ENCODE measurements at places on chromosomes 3 and 15.

DNA sequence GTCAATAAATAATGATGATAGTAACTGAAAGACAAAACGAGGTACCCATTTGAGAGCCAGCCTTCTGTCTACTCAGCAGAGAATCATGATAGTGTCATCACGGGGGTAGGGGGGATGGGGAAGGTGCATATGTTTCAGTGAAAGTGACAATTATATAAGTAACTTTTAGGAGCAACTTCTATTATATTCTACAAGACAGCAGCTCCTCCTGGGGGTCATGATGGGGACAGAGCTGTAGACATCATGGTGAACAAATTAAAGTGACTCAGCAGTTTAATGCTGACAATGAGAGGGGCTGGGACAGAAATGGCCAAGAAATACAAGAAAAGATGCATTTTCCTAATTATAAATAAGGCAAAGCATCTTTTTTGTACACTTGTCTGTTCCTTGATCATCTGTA is 11.8 kb downstream of the CAPN3 start:
- no peak for DNase-seq

- no peak for DNase-seq
These were observed 588.8 kb downstream of the MAGI1 start for GRCh38 chr3:65449841-65450428.

GRCh38 chr3:141306922-141307321 is 61.4 kb upstream of the ZBTB38 start:
- DNase-seq, result no peak

GRCh38 chr15:98728082-98728810 is 79.9 kb downstream of the IGF1R start:
- no peak for DNase-seq

DNA sequence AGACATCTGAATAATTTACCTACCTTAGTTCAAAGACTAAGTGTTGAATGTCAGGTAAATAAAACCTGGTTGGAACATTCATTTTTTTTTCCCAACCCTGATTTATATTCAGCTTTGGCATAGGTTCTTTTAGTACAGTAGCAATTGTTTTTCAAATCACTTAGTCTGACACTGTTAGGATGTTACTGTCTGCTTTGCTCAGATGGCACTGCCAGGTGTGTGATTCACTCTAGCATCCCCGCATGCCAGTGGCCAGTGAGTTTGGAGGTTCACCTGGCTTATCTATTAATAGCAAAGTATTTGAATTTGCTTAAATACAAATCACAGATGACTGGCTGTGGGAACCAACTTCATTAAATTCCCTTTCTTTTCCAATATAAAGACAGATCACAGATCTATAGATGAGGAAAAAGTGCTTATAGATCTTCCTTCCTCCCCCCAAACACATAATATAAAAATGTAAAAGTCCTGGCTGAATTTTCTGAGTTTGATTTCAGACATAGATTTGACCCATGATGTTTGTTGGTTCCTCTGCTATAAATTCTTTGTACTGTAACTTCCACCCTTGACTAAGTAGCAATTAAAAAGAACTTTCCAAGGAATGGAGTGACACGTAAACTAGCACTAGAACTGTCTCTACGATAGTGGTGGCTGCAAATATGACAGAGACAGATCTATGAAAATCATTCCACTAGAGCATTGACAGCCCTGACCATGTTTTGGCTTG is 3.9 kb downstream of the THBS1 start:
- DNase-seq, result no peak

DNA sequence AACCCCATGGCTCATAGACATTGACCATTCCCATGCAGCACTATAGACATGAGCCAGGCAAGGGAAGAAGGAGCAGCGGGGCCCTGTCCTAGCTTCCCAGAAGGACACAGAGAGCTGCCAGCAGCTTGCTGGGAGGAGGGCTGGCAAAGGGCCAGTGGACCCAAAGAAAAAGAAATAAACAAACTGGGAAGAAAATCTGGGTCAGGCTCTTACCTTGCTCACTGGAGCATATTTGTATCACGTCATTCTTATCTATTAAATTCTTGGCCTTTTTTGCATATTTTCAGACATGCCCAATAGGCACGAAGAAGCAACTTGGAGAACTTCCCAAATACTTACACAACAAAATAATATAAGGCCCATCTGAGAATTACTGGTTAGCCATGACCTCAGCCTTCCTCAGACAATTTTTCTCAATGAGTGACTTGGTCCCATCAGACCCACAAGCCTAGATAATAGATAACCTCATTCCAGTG is 28.4 kb downstream of the RASGRP1 start:
- DNase-seq, result no peak

DNA sequence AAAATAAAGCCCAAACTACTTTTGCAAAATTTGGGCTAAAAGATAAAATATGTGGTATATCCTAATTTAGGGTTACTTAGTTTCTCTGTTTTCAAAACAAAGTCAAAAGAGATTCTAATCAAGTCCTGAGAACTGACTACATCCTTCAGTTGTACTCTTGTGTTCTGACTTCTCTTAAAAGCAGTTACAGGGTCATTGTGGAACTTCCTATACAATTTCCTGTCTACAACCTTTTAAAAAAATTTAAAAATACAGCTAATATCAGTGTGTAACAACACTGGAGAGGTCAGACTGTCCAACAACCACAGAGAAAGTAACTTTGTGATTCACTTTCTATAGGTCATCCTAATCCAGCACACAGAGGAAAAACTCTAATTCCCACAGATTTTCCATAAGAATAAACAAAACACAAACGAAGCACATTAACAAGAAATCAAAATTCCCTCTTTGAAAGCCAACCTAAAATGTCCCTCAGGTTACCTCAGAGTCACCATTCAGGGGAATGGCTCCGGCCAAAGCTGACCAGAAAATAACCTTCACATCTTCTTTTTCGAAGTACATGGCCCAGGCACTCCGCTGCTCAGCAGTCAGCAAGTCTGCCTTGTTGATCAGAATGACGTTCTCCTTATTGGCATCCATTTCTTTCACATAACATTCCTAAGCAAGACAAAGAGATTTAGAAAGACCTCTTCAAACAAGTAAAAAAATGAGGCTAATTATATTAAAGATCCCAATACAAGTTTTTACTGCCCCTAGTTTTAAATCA is 13.3 kb downstream of the LSG1 start:
- DNase-seq, result no peak

- DNase-seq, result no peak
These were observed 47.4 kb downstream of the FSIP1 start for GRCh38 chr15:39735120-39735717.

DNA sequence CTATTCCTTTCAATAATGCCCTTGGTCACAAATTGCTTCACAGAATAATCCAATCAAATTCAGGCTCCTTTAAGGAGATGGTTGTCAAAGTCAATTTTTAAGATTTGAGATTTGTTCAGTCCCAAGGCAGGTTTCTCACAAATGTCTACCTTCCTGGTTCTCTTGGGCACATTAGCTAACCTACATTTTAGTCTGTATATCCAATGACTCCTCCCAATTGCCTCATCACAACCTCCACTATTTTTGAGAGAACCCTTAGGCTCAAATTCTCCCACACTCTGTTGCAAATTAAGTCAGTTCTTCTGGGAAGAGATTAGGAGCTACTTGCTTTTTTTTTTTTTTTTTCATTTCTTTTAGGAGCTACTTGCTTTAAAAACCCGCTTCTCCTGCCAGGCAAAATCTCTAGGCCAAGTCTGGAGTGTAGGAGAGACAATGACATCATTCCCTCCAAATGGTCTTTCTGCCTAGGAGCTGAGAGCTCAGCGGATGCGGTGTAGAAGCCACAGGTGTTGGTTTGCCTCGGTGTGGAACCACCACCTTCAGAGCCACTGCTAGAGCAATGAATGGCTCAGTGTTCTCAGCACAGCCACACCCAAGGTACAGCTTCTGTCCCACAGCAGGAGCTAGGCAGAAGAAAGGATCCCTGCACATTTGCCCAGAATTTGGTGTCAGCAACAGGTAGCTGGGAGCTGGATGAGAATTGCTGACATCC is 10.0 kb upstream of the INO80 start:
- no peak for DNase-seq

DNA sequence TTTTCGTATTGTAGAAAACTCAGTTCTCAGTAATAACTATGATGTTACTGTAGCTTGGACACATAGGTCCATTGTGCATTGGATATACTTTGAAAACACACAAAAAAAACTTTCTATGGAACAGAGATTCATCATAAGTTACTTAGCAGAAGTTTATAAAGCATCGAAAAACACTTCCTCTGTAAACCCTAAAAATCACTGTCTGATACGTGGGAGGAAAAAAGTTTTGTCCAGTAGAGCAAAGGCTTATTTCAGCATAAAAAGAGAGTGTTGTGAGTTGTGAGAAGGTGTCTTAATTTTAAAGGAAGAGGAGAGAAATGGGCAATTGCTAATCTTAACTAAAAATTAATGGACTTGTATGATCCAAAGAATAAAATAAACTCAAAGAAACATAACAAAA is 64.8 kb downstream of the OSTN start:
- DNase-seq, result no peak

DNA sequence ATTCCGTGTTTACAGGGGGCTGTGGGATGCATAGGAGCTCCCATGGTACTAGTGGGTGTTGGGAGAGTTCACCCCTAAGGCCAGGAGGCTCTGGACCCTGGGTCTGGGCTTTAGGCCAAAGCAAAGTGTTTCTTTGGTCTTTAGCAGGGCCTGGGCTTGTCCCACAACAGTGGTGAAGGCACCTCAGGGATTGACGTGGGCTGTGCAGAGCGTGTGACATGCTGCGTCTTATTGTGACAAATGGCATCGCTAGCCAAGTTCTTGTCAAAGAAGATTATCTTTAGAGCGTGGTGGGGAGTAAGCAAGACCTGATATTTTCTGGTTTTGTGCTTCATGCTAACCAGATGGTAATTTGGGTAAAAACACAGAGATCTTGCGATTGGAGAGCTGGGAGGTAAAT is 170.1 kb downstream of the APBA2 start:
- no peak for DNase-seq

- DNase-seq, result no peak
These were observed 133.5 kb downstream of the KCNMB2 start for GRCh38 chr3:178669758-178670157.

DNA sequence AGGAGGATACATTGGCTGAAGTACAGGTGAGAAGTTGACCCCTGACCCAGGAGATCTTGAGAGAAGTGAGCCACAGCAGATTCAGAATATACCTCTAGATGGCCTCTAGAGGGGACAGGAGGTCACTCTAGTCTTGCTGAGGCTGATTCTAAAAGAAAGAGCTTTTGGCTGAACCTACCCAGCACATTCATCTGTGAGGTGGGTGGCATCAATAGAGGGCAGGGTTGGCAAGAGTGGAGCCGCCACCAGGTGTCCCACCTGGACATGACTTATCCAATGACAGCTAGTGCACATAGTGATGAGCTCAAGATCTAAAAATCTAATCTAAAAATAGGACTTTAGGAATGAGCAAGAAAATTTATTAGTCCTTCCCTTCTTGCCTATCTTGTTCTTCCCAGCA is 51.6 kb downstream of the CYP19A1 start:
- DNase-seq, result no peak

- no peak for DNase-seq
These were observed 19.0 kb downstream of the PDHB start for GRCh38 chr3:58414538-58415197.

DNA sequence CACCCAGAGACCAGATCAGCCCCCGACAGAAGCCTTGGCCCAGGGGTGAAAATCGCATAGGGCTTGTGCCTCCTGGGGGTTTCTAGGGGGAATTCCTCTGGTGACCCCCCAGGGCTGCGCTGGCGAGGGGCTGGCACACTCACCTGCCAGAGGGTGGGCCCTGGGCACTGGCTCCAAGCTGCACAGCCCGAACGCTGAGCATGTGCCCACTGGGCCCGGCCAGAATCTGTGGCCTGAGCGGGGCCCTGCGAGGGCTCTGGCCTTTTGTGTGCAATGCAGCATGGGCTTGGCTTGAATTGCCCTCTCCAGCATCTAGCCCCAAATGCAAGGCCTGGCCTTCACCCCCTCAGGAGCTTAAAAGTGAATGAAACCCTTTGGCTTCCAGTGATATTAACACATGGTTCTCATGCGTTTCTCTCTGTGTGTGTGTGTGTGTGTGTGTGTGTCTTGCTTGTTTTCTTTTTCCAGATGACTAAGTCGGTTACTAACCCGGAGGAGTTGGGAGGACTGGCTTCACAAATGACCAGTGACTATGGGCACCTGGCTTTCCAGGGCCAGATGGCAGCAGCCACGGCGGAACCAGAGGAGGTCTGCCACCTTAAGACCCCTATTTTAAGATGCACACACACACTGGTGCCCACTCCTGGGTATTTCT is 259.1 kb upstream of the TPM1 start:
- peak; percentile 59 for DNase-seq

- DNase-seq, result no peak
These were observed 4.0 kb downstream of the SPSB4 start for GRCh38 chr3:141055136-141055535.

- no peak for DNase-seq
These were observed 573.0 kb downstream of the MECOM start for GRCh38 chr3:169090559-169090958.

DNA sequence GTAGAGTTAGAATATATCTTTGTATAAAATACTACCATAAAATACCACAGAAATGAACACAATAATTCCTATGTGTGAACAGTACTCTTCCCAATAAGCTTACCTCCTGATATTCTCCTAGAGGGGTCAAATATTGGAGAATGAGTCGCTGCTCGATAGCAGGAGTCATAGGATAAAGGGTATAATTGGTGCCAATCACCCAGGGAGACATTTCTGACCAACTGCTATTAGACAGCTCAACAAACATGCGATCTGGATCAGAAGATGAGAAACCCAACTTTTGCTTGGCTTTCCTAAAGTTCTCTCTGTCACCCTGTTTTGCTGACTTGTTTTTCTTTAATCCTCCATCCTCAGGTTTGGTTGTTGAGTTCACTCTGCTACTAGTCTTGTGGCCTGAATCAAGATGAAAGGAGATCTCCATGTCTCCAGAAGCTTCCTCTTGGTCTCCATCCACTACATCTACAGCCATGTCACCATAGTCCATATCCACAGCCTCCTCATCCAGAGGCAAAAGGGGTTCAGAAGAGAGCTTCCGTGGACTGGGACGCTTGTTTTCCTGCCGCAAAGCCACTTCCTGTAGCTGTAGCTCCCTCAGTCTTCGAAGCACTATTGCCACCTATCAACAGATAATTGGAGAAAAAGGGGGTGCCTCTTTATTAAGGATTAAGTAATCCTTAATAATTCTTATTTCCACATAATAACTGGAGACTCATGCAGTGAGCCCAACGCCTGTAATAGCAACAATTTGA is 50.4 kb downstream of the RBM15B start:
- DNase-seq, result no peak

DNA sequence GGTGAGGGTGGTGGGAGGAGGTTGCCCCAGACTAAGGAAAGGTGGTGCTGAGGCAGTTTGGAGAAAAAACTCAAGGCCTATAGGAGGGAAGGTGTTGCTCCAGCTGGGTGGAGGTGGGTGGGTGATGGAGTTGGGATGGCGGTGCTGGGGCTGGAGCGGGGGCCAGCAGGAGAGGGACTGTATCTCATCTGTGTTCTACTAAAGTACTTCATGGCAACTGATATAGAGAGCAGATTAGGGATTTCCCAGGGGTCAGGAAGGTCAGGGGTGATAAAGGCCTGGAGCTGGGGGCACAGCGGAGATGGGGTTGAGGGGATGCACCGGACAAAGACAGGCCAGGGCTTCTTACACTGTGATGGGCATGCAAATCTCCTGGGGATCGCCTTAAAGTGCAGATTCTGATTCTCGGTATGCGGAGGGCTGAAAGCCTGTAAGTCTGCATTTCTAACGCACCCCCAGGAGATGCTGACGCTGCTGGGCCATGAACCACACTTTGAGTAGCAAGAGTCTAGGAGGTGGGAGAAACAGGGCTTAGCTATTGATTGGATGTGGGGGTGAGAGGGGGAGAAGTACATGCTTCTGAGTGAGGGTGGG is 4.2 kb downstream of the KLHL40 start:
- DNase-seq, result no peak

All from brain pericyte (primary cell).